ENCODE measurements at places on chromosomes 7 and 10.

DNA sequence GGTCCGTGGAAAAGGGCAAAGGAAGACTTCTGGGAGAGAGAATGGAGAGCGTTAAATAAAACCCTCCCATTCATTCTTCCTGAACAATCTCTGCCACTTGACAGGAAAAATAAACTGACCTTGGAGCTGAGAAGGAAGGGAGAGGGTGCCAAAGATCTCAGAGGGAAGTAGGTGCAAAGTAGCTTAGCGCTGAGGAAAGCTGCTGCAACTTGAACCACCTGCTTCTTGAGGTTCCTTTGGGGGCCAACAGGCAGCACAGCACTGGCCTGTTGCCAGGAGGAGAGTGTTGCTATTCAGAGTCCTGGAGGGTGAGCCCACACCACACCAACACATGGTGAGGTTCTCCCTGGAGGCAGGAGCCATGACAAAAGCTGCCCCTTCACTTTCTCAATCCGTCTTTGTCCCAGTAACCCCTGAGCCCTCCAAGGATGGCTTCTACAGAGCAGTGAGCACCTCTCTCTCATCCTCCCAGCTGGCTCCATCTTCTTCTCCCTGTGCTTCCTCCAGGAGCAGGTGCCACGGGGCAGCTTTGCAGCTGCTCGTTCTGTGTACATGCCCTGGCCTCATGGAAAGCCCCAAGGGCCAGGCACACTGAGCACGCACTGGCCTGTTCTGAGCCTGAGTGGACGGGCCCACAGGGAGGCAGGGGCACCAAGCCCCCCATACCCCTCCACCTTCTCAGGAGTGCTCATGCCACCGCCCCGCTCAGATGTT is 101.3 kb downstream of the STRA8 start:
- no peak for DNase-seq

- no peak for DNase-seq
Observed at GRCh38 chr7:70838292-70838907, 293.5 kb upstream of the GALNT17 start.

DNA sequence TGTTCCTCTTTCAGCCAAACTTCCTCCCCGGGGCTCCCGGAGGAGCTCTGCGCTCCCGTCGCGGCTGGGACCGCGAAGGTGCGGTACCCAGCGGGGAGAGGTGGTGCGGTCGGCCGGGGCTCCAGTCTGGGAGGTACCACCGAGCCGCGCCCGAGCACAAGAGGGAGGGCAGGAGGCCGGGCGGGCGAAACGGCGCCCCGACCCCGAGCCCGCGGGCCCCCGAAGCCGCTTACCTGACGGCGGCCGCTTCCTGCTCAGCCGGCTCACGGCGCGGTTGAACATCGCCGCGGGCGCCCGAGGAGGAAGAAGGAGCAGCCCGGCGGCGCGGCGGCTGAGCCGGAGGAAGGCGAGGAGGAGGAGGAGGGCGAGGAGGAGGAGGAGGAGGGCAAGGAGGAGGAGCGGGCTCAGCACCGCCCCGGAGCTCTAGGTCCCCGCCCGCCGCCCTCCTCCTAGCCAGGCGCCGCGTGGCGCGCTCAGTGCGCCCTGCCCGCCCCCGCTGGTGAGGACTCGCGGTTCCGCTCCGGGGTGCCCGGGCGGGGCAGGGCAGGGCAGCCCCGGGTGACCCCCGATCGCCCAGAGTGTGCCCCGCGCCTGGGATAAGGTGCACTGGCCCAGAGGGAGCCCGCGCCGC is at the start of gene RGS10:
Gene RGS10, minus strand, starts transcription at position 363 of the 631 bp plus-strand sequence. Its CDS starts 81 bp downstream, at position 282.
- peak; percentile 82 for DNase-seq

DNA sequence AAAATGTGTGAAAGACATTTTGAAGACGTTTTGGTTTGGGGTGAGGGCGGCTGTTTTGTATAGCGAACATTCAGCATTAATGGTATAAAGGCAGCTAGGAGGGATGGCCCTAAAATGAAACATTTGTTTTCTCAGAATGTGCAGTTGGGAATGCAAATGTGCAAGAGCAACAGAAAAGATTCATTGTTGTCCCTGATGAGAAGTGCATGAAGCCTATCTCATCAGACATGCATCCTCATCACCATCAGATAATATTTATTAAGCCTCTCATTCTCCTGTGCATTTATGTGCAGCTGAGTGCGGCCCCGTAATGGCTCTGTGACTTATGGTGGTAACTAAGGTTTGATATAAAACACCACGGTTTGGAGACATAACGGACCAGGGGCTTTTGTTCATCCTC is 199.5 kb downstream of the GFRA1 start:
- DNase-seq = no peak

DNA sequence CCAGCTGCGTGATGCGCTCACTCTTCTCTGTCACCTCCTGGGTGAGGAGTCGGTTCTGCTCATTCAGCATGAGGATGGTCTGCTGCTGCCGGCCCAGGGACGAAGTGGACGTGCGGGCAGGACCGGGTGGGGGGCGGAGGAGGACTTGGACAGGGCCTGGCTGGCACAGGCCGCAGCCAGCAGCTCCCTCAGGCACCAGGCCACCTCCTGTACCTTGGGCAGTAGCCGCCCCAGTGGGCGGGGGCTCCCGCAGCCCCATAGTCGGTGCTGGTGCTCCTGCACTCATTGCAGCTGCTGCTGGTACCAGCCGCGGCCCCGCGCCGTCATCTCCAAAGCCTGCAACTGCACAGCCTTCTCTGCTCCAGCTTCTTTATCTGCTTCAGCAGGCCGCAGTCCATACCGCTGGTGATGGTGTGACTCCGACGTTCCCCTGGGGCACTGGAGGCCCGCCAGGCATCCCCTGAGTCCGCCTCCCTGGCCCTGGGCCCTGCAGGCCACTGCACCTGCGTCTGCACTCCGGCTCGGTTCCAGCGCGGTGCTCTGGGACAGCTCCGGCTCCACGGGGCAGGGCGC is 884.9 kb upstream of the ZNF722 start:
- DNase-seq = no peak

- no peak for DNase-seq
Observed at GRCh38 chr7:99504281-99504602, 220 bp upstream of the ZKSCAN5 start.

DNA sequence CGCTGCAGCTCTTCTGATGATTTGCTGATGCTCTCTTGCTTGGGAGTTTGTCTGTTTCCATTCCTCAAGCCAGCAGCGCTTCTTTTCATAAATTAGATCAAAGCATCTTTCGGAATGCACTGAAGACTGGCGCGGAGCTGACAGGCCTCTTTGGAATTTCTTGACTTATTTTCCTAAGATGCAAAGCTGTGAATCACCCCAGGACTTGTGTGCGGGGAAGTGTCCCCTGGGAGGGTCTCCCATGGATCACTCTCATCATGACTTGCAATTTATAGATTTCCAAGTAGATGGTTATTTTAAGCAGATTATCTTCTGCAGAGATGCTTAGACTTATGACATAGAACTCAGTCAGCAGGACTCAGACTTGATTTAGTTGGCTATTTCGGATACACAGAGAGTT is 467.2 kb downstream of the TCERG1L start:
- no peak for DNase-seq

- no peak for DNase-seq
Observed at GRCh38 chr7:157944734-157945291, 608.0 kb downstream of the DNAJB6 start.

DNA sequence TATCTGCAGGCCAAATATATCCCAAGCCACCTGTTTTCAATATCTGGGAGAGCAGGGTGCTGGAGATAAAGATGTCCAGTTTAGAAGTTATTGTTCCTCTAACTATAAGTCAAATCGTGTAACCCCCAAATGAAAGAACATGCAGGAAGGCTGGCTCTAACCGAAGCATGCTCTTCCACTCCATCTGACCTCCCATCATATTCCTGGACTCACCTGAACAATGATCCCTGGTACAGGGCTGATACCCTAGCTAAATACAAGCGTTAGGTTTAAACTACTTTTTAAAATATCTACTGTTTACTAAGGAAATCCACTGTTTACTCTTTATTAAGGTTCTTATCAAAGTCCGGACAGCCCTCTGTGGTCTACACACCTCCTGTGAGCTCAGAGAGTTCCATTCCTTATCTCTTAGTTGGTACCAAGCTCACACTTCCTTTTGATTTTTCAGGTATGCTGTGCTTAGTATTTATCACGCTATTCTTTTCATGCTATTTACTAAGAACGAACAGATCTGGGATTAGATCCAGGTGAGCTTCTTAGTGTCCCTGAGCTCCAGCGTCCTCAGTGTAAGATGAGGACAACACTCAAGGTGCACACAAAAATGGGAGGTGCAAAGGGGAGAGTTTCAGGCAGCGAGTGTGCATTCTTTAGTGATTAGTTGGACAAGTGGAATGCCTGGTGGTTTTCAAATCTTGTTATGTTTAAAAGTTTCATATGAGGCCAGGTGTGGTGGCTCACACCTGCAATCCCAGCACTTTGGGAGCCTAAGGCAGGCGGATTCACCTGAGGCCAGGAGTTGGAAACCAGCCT is 23.6 kb upstream of the COBL start:
- DNase-seq = no peak

- DNase-seq = no peak
Observed at GRCh38 chr7:134798155-134798554, 18.7 kb downstream of the CALD1 start.

GRCh38 chr10:12631787-12632562 is 282.6 kb downstream of the CAMK1D start:
- DNase-seq = no peak

- no peak for DNase-seq
Observed at GRCh38 chr10:38094927-38095574, 914 bp downstream of the ZNF37A start.

DNA sequence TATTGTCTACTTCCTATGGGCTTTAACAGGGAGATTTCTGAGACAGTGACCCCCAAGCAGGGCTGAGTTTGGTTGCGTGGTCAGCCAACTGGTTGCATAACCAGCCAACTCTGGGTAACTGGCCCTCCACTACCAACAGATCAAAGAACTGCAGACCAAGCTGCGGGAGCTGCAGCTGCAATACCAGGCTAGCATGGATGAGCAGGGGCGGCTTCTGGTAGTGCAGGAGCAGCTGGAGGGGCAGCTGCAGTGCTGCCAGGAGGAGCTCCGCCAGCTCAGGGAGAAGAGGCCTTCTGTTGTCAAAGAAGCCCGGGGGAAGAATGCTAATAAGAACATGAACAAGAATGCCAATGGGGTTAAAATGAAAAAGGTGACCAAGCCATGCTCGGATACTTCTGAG is 15.7 kb upstream of the FLNC start:
- no peak for DNase-seq

GRCh38 chr7:31669461-31669860 is 17.6 kb upstream of the PPP1R17 start:
- no peak for DNase-seq

- DNase-seq = no peak
Observed at GRCh38 chr7:120412139-120413050, 139.4 kb downstream of the KCND2 start.

DNA sequence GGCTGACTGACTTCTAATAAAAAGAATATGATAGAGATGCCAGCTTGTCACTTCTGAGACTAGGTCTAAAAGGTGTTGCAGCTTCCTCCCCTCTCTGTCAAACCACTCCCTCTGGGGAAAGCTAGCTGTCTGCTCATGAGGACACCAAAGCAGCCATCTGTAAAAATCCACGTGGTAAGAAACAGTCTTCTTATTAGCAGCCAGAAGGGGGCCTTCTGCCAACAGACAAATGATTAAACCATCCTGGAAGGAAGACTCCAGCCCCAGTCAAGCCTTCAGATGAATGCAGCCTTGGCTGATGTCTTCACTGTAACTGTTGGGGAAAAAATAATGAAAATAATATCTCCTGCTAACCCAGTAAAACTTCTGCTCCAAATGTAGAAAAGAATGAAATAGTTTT is 41.9 kb upstream of the DAGLB start:
- DNase-seq = no peak

Measured in ascending aorta (tissue), 2 donors.